ENCODE measurements at places on chromosomes 11 and 22. TPM values are rescaled to one million over a fixed set of nuclear protein-coding genes. Genes with fewer than 3 reads are reported as not detected.

Gene CTSC
- 42.6 TPM for total RNA-seq

Gene BATF2
- total RNA-seq, result not detected

Gene C22orf31
- not detected for total RNA-seq

Gene APOC3
- not detected for total RNA-seq

DNA sequence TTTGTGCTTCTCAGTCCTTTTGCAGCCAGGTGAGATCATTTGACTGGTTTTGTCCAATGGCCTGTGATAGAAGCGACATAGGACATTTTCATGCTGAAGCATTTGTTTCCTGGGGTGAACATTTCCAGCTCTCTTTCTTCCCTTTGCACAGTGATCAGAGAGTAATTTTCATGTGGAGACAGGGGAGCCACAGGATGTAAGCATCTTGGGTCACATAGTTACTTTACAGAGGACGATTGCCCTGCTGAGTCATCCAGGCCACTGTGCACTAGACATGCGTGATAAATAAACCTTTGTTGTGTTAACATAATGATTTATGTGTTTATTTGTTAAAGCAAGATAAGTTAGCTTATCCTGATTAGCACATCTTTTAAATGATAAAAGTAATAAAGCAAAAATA, 263.5 kb upstream of the CCDC179 start:
- no peaks in the 10 kb centered on the region for H3K4me1 ChIP-seq
- no peak for DNase-seq
- H3K36me3 ChIP-seq, result no peaks in the 10 kb centered on the region
- no peak overlapping the region for H3K4me3 ChIP-seq
- no peaks in the 10 kb centered on the region for H3K27me3 ChIP-seq
- H3K27ac ChIP-seq, result no peak overlapping the region

GRCh38 chr11:131924001-131924400, 553.6 kb downstream of the NTM start:
- no peak overlapping the region for H3K27ac ChIP-seq
- no peak for DNase-seq
- no peak overlapping the region for H3K4me3 ChIP-seq
- no peaks in the 10 kb centered on the region for H3K27me3 ChIP-seq

DNA sequence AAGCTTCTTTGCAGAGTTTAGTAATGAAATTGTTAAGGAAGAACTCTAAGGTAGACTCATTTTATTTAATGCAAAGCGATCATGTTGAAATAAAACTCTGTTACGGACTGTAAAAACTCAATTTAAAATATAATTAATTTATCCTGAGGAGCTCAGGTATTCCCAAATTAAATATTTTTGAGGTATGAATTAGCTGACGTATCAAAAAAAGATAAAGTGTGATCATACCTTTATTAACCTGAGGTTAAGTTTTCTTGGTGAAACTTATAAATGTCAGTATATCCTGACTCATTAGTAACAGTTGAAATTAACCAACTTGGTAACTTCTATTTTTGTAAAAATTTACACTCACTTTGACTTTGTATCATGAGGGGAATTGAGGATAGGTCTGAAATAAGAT, 130.4 kb downstream of the PAX6 start:
- no peaks in the 10 kb centered on the region for H3K4me1 ChIP-seq
- no peak overlapping the region for H3K4me3 ChIP-seq
- DNase-seq, result no peak
- no peaks in the 10 kb centered on the region for H3K36me3 ChIP-seq
- no peak overlapping the region for H3K27ac ChIP-seq
- no peaks in the 10 kb centered on the region for H3K27me3 ChIP-seq

DNA sequence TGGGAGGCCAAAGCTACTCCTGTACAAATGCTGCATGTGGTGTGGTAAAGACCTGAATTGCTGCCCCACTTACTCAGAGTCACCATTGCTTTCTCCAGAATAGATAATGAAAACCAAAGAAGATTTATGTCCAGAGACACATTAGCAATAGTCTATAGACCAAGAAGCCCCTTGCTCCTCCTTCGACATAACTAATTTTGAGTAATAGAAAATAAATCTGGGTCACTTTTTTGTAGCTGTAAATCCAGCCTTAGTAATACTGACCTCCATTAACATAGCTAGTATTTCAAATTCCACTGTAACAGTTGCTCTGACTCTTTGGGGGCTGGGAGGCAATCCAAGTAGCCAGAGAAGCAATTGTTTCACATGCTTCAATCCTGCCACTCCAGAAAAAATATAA, 145.9 kb downstream of the MAML2 start:
- no peaks in the 10 kb centered on the region for H3K27me3 ChIP-seq
- no peaks in the 10 kb centered on the region for H3K4me1 ChIP-seq

GRCh38 chr22:44031158-44031952, 7.3 kb downstream of the PARVB start:
- H3K4me3 ChIP-seq, result no peak overlapping the region
- no peaks in the 10 kb centered on the region for H3K27me3 ChIP-seq
- H3K27ac ChIP-seq, result peak overlapping the region; percentile 37
- H3K36me3 ChIP-seq, result no peaks in the 10 kb centered on the region
- DNase-seq, result no peak

DNA sequence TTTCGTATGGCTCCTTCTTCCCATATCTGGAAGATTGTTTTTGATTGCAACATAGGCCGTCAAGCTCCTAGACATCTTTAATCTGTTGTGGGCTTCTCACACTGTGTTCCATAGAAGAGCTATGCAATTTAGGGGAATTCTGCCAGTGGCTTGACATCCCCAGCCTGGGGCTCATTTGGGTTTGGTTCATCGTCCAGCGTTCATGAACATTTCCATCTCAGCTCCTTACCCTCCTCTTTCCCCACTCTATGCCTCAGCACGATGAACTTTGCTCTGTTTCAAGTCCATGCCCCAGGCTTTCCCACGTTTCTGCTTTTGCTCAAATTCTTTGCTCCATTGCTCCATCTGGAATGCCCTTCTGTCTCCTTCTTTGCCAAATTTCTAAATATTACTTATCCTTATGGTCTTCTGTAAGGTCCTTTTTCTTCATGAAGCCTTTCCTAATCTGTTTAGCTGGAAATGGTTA, 26.1 kb upstream of the CLMP start:
- H3K4me1 ChIP-seq, result no peaks in the 10 kb centered on the region
- no peaks in the 10 kb centered on the region for H3K36me3 ChIP-seq
- no peaks in the 10 kb centered on the region for H3K27me3 ChIP-seq
- no peak overlapping the region for H3K4me3 ChIP-seq
- no peak for DNase-seq

DNA sequence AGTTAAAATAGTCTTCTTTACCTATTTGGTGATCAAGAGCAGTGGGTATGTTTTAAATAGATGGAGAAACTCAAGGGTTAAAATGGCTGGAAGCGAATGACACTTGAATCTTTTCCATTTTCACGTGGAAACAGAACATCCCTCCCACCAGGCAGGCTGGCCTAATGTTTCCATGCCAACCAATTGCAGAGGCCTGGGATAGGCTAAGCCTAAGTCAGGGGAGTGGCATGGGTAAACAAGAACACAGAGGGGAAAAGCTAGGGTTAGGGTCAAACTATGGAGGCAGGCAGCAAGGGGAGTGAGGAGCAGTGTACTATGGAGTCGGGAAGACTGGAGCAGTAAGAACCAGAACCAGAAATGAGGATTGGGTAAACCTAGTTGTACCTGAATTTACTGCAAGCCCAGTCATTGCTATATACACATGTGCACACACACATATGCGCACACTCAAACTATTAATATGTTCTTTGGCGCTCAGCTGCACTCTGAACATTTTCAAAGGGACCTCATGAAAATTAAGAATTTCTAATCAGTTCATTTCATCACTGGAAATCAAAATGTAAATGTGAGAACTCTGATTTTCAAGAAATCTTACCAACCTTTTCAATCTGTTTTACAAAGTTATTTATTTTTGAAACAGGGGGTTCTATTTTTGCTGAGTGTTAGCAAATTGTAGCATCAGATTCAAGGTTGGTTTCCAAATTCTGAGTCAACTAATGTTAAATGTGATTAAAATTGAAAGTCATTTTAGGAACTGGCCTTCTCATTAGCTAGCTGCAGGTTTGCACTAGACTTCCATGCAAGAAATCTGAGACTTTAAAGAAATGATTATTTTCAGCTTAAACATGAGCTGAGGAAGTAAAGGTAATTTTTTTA, 327.0 kb upstream of the CCDC90B start:
- H3K4me3 ChIP-seq, result no peak overlapping the region
- no peak overlapping the region for H3K27ac ChIP-seq

DNA sequence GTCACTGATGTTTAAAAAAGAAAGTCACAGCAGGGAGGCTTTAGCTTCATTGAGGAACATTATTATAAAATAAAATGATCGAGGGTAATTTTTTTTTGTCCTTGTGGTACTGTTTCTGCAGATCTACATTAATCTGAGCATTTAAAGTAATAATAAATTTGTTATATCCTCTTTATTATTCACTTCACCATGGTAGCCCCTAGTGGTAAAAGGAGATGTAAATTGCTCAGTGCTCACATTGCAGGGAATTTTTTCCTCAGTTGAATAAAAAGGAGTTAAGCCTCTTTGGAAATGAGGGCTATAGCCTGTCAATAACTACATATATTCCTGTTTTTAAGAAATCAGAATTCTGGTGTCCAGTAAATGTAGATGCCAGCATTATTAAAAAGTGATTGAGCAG, 99.7 kb upstream of the VPREB1 start:
- H3K4me3 ChIP-seq, result no peak overlapping the region
- no peaks in the 10 kb centered on the region for H3K4me1 ChIP-seq
- DNase-seq, result no peak

Gene BUD13
- 18.7 TPM for total RNA-seq

DNA sequence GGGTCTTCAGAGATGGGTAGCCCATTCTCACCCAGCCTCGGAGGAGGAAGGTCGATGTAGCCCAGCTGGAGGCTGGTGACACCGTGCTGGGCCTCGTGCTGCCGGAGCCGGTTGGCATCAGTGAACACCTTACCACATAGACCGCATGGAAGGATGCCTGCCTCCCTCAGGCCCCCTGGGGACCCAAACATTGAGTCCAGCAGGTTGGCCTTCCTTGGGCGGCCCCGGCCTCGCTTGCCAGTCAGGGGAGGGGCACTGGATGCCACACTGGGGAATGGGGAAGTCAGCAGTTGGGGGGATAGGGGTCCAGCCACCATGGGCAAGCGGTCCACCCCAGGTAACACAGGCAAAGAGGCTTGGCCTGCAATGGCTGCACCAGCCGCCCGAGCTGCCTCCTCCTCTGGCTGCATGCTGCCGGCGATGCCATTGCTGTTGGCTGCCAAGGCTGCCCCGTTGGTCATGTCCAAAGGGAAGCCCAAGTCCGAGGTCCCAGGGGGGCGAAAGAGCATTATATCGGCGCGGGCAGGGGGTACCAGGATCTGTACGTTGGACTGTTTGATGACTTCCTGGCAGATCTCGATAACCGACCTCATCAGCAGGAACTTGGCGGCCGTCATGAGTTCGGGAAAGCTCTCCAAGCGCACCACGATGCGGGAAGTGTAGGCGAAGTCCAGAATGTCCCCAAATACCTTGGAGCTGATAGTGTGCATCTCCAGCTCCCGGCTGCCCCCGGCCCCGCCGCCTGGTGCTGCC, 1.4 kb downstream of the PATZ1 start:
- H3K4me3 ChIP-seq, result peak overlapping the region; percentile 64
- DNase-seq, result peak; percentile 57
- no peaks in the 10 kb centered on the region for H3K36me3 ChIP-seq
- H3K27ac ChIP-seq, result peak overlapping the region; percentile 90
- H3K4me1 ChIP-seq, result peaks cover 27% of the 10 kb centered on the region
- no peaks in the 10 kb centered on the region for H3K27me3 ChIP-seq

Gene MB
- total RNA-seq, result not detected

DNA sequence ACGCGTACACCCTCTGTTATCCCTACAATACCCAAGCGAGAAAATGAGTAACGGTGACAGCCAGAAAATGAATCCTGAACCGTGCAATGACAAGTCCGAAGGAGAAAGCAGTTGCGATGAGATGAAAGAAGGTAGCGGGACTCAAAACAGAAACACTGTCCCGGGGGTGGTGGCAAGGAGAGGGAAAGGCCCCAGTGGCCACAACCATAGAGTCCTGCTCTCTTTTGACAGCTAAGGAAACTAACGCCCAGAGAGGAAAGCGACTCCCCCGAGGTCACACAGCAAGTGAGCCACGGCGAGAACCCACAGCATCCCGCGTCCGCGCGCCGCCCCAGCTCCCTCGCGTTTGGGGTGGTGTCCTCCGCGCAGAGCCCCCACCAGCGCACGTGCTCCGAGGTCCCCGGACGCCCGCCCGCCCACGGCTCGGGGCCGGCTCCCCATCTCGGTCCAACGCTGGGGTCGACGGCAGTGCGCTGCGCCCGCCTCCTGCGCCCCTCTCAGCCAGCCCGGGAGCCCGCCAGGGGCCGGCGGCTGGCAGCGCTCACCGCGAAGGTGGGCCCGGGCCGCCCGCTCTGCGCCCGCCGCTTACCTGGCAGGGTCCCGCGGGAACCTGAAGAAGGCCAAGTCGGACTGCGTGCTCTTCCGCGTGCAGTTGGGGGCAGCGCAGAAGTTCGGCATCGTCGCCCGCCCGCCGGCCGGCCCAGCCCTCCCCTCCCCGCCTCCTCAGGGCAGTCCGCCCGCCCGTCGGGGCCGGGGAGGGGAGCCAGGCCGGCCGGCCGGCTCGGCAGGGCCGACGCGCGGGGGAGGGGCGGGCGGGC, 564 bp downstream of the THAP12 start:
- H3K36me3 ChIP-seq, result no peaks in the 10 kb centered on the region
- peak overlapping the region; percentile 81 for H3K27ac ChIP-seq
- H3K4me3 ChIP-seq, result peak overlapping the region; percentile 58
- H3K4me1 ChIP-seq, result peaks cover 5% of the 10 kb centered on the region
- no peaks in the 10 kb centered on the region for H3K27me3 ChIP-seq
- DNase-seq, result no peak

Gene EHF
- total RNA-seq, result 2.2 TPM

DNA sequence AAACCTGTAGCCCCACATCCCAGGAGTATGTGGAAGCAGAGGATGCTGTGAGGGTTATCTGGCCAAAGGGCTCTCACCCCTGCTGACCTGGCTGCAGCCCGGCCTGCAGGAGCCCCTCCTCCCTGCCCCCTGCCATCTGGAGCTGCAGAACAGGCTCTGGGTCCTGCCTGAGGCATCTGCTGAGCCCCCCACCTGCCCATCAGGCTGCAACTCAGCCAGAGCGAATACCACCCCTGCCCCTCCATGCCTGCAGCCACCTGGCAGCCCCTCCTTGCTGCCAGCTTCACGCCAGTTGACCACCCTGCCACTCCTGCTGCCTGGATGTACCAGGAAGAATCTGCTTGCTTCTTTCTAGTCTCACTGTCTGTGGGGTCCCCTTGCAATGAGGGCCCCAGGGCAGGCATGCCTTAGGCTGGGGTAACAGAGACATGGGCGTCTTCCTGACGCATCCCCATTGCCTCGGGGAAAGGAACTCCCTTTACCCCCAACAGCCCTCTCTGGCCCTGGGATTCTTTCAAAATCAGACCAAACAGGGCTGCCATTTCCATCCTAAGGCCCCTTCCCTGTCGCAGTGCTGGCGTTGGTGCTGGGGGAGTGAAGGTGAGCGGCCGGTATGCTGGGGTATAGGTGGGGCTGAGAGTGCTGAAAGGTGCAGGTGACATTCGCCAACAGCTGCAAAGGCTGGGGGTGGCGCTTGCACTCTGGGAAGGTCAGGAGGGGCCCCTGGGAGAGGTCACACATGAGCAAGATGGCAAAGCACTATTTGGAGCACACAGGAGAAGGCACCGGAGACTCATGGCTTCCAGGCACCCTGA, 1334.6 kb downstream of the TBC1D22A start:
- no peak overlapping the region for H3K4me3 ChIP-seq
- H3K27ac ChIP-seq, result no peak overlapping the region
- peak; percentile 6 for DNase-seq
- H3K36me3 ChIP-seq, result no peaks in the 10 kb centered on the region
